ENCODE measurements at places on chromosomes 11 and 22.

DNA sequence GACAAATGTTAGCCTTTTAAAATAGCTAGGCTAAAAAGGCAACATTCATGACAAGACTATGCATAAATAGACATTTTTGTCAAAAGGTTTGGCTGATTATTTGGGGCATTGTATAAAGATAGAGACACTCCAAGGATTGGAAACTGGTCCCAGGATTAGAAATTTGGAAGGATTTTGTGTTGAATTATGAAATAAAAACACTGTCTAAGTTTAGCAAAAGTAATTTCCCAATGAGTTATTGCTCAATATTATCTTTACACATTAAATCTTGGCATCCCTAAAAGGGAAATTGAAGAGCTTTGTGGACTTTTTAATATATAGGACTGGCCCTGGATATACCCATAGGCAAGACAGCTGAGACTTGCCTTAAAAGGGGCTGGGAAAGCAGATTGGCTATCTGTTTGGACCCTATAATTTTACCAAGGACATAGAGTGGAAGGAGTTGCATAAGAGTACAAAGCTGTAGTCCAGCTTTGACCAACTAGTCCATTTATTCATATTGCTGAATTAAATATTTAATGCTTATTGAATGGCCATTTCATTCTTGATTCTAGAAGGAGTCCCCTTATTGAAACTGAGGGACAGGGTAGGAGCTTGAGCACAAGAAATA, 382.7 kb downstream of the METTL15 start:
- DNase-seq: no peak

DNA sequence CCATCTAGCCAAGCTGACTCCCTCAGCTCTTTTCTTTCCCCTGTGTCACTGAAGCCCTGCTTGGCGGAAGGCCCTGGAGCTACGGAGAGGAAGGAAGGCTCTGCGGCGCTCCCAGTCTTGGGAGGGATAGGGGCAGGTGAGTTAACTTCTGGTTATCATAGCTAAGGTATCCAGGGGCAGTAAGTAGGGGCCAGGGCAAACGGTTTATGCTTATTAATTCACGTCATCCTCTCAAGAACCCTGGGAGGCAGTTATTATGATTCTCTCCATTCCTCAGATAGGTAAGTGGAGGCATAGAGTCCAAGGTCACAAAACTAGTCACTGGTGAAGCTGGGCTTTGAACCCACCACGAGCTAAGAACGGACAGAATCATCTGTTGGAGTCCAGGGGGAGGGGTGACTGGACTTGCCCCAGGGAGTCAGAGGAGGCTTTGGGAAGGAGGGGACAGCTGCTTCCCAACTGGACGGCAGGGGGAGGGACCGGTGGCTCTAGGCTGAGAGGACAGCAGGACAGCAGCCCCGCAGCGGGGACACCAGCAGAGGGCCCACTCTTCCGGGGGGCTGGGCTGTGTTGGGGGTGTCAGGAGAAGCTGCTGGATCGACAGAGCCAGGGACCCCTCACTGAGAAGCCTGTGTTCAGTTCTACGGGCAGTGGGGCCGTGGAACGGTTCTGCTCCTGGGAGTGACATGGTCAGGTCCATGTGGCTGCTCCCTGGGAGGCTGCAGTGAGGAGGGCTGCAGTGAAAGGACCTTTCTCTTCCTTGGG, 3.5 kb downstream of the BAIAP2L2 start:
- DNase-seq: no peak

GRCh38 chr11:66101066-66101464, 31.0 kb downstream of the PACS1 start:
- no peak for DNase-seq

GRCh38 chr11:99773646-99774045, 752.9 kb downstream of the CNTN5 start:
- no peak for DNase-seq

DNA sequence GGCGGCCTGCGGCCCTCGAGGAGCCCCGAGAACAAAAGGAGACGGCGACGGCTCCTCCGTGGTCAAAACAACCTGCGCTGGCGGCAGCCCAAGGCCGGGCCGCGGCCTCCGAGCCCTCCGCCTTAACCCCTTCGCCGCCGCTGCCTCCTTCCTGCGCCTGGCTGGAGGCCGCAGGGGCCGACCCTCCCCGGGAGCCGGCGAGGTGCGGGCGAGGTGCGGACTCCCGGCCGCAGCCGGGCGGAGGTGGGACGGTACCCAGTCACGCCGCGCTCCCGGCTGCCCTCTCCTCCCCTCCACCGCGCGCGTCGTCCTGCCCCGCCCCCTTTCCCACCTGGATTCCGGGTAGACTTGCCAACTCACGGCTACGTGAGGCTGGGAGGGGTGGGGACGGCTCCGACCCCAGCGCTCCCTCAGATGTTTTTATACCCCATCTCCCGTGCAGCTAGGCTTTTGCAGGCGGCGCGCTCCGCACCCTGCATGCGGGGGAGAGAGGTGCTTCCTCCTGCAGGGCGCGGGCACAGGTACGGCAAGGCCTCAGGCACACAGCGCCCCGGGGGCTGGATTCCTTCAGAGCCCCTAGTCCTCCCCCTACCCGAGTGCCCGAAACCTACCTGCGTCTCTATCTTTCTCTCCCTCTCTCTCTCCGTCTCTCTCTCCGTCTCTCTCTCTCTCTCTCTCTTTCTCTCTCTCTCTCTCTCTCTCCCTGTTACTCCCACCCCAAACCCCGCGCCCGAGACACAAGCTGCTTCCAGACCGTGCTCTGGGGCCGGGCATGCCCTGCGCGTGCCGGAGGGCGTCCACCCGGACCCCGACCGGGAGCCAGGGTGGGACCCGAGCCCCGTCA, 2.0 kb downstream of the PDGFB start:
- no peak for DNase-seq

DNA sequence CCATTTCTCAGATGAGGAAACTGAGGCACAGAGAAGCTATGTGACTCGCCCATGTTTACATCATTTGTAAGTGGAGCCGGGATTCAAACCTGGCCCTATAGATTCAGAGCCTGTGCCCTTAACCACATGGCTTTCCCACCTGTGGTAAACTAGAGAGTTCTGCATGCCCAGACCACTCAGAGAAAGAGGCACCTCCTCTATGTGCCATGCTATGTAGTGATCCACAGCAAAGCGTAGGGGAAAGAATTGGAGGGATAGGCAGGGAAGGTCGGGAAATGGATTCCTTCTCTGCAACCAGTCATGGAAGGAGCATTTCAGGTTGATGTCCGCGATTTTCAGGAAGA, 15.4 kb upstream of the POU2AF2 start:
- no peak for DNase-seq

- no peak for DNase-seq
Measured at GRCh38 chr11:122895563-122895962, 13.0 kb downstream of the JHY start.

GRCh38 chr11:126748793-126749192, 251.8 kb downstream of the KIRREL3 start:
- no peak for DNase-seq

GRCh38 chr11:90204832-90205646, 17.8 kb downstream of the CHORDC1 start:
- DNase-seq: no peak

DNA sequence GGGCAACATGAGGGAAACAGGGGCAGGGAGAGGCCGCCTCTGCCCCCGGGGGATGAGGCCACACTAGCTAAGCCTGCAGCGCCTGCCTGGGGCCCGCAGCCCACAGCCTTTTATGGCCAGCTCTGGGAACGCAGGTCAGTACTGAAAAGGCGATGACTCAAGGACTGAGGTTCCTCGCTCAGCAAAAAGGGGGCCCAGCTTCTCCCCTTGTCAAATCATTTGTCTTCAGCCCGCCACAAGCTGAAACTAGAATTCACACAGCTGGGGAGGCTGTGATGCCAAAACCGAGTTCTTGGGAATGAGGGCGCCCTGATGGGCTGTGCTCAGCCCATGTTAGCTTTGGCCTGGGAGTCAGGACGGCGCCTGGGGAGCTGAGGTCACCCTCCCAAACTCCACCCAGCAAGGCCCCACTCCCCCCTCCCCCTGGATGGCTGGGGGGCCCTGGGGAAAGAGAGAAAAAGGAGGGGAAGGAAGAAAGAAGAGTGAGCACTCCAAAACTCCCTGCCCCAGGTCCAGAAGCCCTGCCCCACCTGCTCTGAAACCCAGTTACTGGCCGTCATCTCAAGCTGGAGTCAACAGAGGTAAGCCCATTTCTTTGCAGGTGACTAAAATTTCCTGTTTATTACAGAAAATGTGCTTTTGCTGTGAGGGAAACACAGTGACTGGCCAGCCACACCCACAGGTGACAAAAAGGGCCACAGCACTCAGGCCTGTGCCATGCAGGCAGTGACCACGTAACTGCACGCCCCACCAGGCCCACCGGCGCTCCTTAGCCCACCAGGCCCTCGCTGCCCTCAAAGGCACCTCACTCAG, 13.7 kb downstream of the EHD1 start:
- DNase-seq: no peak

DNA sequence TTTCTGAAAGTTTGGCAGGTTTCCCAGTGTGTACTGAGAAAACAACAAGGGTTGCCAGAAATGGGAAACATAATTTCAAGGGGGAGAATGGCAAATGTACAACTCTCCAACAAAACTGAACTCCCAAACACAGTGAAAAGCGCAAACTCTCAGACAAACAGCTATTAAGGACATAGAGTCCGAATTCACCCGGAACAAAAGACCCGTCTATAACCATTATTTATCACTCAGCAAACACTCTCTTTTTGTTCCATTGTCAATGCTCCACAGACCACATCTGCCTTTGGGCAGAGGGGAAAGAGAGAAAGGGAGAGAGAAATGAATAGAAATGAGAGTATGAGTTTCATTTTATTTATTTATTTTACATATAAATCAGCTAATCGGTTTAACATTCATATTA, 21.7 kb downstream of the KIRREL3 start:
- DNase-seq: no peak

- DNase-seq: no peak
Measured at GRCh38 chr11:68461575-68461917, 994 bp downstream of the PPP6R3 start.

DNA sequence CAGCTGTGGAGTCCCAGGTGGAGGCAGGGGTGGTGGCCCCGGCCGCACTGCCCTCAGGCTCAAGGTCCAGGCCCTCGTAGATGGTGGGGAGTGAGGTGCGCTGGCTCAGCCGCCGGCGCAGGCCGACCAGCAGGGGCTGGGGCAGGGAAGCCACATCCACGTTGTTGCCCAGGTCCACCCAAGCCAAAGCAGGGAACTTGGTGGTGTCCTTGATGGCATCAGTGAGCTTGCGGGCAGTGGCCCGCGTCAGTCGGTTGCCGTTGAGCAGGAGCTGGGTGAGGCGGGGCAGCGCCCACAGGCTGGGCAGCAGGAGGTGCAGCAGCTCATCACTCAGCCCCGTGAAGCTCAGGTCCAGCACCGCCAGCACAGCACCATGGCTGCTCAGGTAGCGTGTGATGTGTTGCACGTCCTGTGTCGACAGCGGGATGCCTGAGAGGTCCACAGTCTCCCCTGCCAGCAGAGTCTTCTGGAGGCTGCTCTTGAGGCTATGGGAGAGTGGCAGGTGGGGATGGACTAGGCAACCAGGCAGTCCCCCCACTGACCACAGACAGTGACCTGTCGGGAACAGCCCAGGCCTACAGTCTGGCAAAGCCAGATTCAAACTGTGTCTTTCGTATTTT, 6.8 kb downstream of the LRRC75B start:
- no peak for DNase-seq

GRCh38 chr22:33544707-33545106, 375.6 kb downstream of the LARGE1 start:
- DNase-seq: no peak

GRCh38 chr11:119843877-119844276, 114.9 kb upstream of the NECTIN1 start:
- no peak for DNase-seq

- no peak for DNase-seq
Measured at GRCh38 chr22:47627556-47628253, 865.3 kb downstream of the TBC1D22A start.

GRCh38 chr11:1452744-1453143, 33.8 kb downstream of the MOB2 start:
- DNase-seq: no peak

- no peak for DNase-seq
Measured at GRCh38 chr22:49966774-49967705, 6.5 kb downstream of the PIM3 start.

DNA sequence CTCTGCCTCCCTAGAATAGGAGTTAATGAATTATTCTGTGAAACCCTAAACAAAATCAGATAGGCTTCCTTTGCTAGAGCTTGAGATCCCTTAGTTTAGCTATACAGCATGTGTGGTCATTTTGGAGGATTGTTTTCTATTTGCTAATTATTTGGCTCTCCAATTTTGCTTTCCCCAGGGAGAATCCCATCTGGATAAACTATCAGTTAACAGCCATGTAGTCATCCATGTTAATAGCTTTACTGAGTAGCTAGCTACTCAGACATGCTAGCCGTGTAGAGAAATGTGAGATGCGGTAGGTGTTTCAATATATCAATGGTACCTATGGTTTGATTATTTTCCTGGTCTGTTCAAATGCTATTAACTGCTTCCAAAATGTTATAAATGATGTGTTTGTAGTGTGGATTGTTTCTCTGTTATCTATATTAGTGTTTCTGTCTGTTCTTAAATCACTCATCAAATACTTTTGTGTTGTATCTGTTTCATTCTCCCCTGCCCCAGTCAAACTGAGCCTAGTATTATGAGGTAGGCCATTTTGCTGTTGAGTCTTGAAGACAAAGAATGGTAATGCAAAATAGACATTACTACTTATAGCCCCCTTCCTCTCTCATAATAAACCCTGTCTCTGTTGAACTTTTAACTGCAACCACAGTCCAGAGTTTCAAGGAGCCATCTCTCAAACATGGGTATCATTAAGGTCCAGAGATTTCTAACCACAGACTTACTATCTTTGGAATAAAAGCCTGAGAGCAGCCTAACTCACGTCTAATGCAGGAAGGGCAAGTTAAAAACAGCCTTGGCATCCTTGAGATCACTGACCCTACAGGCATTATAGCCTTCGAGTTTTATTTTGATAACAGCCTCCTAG, 56.1 kb upstream of the GRAMD1B start:
- DNase-seq: no peak

DNA sequence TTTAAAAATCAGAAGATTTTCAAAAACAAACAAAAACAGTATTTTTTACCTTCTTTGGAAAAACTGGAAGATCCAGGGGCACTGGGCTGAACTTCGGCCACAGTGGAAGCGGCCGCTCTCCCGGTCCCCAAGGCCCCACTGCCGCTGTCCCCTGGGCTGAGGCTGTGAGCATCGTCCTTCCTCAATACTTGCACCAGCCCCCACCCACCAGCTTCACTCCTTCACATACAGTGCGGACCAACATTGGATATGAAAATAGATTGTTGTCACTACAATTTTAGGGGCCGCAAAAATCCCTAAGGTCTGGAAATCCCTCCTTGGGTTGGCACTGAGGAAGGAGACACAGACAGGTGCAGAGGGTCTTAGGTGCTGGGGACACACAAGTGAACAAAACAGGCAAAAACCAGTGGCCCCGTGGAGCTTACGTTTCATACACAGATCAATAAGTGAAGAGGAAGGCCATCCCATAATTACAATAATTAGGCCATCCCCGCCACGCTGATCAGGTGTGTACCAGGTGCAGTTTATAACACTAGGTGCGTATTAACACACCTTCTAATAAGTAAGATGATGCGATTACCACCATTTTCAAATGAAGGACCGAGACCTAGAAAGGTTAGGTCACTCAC, 28.2 kb upstream of the SLC22A12 start:
- no peak for DNase-seq

GRCh38 chr11:100445231-100445735, 241.8 kb upstream of the ARHGAP42 start:
- no peak for DNase-seq

Data from stimulated activated CD8-positive, alpha-beta memory T cell treated with anti-CD3 and anti-CD28 coated beads, Interleukin-2, amount 100 ng/mL, for 1 hour (primary cell).